GM04504 (cell line): ENCODE measurements at places on chromosomes 13 and 19.

GRCh38 chr13:78265098-78265497 lies 338.3 kb downstream of the POU4F1 start:
- no peak for DNase-seq

DNA sequence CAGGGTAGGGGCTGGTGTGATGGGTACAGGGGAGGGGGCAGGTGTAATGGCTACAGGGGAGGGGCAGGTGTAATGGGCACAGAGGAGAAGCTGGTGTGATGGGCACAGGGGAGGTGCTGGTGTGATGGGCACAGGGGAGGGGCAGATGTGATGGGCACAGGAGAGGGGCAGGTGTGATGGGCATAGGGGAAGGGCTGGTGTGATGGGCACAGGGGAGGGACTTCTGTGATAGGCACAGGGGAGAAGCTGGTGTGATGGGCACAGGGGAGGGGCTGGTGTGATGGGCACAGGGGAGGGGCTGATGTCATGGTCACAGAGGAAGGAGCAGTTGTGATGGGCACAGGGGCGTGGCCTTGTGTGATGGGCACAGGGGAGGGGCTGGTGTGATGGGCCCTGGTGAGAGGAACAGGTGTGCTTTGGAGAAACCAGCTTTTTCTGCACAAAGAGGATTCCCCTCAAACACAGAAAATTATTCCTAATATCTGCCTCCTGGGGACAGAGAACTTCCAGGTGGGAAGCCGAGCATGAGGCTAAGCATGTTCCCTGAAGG lies 38.6 kb upstream of the POP4 start:
- DNase-seq, result no peak

GRCh38 chr19:54133312-54133956 lies 4.1 kb upstream of the CNOT3 start:
- DNase-seq, result no peak

GRCh38 chr13:44498969-44499368 lies 77.2 kb downstream of the TSC22D1 start:
- DNase-seq, result no peak
